DND-41 (cell line): ENCODE measurements at places on chromosomes 13 and 19.

GRCh38 chr13:77031656-77032243 is 4.8 kb upstream of the FBXL3 start:
- DNase-seq: no peak

- DNase-seq: peak; percentile 76
Measured at GRCh38 chr19:7928741-7929701, 3.1 kb upstream of the CTXN1 start.

DNA sequence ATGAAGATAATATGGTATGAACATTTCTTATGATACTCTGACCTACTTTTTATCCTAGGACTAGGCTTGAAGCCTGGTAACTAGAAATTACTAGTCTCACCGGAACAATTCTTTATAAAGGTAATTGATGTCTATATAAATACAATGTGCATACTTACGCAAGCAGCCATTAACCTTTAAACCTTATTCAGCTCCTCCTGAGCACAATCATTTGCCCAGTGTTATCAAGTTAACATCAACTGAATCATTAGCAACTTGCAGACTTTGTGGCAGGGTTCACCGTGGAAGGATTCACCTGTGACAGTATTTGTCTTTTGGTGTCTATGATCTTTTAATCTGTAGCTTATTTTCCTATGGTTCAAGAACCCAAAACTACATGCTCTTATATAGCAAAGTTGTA is 508.6 kb upstream of the KLHL1 start:
- DNase-seq: no peak

DNA sequence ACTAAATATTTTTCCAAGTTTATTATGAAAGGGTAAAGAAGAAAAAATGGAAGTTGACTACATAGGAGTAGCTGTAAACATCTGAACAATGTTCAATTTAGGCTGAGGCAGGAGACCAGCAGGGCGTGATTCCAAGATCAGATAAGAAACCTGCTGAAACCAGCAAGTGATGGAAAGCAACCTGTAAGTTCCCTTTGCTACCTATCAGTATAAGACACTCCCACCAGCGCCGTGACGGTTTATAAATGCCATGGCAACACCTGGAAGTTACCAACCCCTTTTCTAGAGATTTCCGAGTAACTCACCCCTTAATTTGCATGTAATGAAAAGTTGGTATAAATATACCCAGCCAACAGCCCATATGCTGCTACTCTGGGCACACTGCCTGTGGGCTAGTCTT is 1.1 kb upstream of the ZNF45 start:
- no peak for DNase-seq

DNA sequence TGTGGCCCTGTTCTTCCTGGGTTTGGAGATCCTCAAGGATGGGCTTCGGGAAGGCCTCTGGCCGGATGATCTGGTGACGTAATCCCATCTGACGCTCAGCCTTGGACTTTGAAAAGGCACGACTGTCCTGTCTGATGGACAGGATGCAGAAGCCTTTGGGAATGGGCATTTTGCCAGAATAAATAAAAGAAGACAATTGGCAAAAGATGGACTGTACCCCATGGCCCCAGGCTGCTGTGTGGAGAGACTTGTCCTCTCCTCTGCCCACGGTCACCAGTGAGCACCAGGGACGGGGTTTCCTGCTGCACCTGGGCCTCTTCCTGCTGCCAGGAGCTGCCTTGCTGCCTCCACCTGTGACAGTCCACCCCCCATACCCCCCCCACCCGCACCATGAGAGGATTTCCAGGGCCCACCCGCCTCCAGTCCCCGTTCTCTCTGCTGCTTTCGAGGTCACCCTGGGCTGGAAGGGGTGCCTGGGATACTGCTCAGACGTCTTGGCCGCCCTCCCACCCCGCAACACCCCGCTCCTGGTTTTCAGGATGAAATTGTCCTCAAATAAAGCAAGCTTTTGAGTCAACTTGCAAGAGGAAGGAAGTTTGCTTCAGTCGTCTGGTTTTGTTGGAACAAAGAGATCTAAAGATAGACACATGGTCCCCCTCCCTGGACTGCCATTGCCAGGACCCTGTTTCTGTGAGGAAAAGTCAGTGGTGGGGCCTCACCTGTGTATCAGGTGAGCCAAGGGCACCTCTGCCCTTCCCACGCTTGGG is 40.9 kb downstream of the MCF2L start:
- no peak for DNase-seq

GRCh38 chr13:106143392-106143791 is 392.1 kb downstream of the EFNB2 start:
- DNase-seq: no peak

DNA sequence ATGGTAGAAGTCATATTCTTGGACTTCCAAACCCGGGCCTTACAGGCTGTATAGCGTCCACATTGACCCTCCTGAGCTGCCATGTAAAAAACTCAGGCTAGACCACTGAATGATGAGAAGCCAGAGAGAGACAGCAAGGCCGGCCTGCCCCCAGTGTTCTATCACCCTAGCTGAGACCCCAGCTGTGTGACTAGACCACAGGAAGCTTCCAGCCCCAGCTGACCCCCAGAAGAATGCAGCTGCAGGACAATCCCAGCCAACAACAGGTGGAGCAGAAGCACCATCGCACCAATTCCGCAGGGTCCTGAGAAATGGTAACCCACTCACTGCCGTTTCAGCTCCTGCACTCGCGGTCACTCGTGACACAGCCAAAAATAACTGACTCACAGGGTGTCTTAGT is 2.9 kb upstream of the ATP11A start:
- DNase-seq: peak; percentile 2

DNA sequence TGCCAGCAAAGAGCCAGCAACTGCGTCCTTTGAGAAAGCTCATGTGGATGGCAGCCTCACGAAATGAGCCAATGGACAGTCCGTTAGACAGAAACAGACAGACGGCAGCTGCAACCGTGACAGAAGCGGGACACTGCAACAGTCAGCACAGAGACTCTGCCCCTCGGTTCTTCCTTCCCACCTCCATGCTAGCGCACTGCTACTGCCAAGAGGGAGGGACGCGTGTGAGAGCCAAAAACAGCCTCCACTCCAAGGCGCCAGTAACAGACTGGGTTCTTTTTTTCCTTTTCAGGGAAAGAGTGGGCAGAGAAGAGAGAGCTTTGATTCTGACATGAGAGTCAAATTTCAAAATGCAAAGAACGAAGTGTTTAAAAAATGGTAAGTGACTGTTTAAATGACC is 77.5 kb downstream of the SERP2 start:
- no peak for DNase-seq

- no peak for DNase-seq
Measured at GRCh38 chr13:84962141-84962750, 837.0 kb downstream of the SLITRK6 start.

- DNase-seq: no peak
Measured at GRCh38 chr19:41298348-41298964, 11.5 kb upstream of the CCDC97 start.

- DNase-seq: no peak
Measured at GRCh38 chr13:23851106-23851505, 38.1 kb downstream of the MIPEP start.

DNA sequence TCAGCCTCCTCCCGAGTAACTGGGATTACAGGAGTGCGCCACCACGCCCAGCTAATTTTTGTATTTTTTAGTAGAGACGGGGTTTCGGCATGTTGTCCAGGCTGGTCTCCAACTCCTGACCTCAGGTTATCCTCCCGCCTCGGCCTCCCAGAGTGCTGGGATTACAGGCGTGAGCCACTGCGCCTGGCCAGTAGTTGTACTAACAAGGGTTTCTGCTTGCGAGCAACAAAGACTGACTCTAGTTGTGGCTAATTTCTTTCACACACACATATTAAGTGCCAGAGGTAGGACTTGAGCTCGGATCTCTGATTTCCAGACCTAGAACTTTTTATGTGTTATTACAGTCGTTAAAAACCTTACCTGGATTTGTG is 635 bp upstream of the PCCA start:
- no peak for DNase-seq

GRCh38 chr19:2436384-2436783 is 9.0 kb upstream of the TIMM13 start:
- no peak for DNase-seq

GRCh38 chr13:28867564-28867963 is 47.4 kb downstream of the MTUS2 start:
- DNase-seq: no peak

GRCh38 chr13:77779552-77780272 is 82.2 kb downstream of the SLAIN1 start:
- DNase-seq: peak; percentile 28

DNA sequence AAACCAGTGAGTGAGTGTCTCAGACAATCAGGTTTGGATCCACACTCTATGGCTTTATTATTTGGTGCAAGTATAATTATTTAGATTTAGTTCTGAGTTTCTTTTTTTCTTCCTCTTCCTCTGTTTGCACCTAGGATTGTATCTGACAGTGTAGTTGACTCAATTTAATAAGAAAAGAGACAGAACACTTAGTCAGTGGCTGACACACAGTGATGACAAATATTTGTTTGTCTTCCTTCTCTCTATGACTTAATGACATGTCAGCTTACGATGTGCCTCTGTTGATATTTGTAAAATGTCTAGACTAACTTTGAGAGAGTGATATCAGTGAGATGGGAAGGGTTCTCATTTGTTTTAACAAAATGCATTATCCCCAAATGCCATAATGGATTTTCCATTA is 129.5 kb upstream of the SLC10A2 start:
- DNase-seq: no peak

DNA sequence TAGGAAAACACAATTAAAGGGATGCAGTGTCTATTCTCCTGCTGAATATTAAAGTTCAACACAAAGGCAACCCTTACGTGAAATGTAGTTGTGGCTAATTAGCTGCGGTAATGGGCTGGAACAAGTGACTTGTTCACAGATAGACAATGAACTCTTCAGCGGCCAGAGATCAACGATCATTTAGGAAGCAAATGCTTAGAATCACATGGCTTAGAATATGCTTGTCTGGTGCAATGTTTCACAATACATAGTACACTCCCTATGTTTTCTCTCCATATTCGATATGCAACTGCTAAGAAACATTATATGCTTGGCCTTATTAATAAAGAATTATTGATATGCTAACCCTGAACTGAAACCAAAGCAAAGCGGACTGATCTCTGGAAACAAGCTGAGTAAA is 25.7 kb upstream of the MTUS2 start:
- DNase-seq: no peak

- no peak for DNase-seq
Measured at GRCh38 chr13:37345391-37345790, 239.9 kb upstream of the CSNK1A1L start.

- no peak for DNase-seq
Measured at GRCh38 chr19:30497034-30497433, 124.8 kb downstream of the ZNF536 start.

DNA sequence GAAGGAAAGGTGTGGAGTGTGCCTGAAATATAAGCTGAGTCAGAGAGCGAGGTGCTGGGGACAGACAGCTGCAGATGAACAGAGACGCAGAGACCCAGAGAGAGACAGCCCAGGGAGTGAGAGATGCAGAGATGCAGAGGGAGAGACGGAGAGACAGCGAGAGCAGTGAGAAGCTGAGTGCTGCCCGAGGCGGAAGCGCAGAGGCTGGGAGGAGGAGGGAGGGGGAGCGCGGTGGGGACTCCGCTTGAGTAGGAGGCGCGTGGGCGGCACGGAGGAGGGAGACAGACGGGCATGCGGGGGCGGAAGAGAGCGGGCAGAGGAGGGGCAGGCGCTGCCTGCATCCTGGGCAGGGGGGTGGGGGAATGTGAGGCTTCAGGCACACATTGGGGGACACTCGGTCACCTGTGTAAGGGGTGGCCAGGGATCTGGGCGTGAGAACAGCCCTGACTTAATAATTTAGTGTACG is 25.7 kb downstream of the SLC8A2 start:
- DNase-seq: peak; percentile 85

- DNase-seq: no peak
Measured at GRCh38 chr19:49690656-49691242, at the start of gene CPT1C. TSS of gene CPT1C (plus strand) at chr19:49691116. CDS start at chr19:49692253, 1,137 bp downstream.

GRCh38 chr19:6233827-6234511 is 45.8 kb downstream of the MLLT1 start:
- no peak for DNase-seq

DNA sequence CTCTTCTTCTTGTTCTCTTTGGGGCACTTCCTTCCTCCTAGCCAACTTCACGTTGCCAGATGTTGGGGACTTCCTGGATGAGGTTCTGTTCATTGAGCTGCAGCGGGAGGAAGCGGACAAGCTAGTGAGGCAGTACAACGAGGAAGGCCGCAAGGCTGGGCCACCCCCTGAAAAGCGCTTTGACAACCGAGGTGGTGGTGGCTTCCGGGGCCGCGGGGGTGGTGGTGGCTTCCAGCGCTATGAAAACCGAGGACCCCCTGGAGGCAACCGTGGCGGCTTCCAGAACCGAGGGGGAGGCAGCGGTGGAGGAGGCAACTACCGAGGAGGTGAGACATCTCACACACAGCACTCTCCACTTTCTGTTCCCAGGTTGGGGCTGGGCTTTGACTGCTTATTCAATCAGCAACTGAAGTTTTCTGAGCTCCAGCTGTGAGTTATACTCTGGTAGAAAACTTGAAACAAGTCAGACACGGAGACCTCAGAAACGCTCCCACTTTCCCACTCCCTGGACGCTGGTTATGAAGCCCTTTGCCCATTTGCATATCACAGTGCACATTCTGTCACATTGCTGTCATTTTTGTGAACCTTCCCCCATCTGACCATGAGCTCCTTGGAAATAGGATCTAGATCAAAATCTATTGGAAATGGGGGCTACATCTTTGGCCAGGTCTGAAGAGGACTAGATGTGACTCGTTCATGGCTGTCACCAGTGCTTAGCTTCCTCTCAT is 7.2 kb upstream of the CCDC97 start:
- no peak for DNase-seq

GRCh38 chr19:56136362-56136761 is 4.7 kb upstream of the ZNF444 start:
- no peak for DNase-seq

DNA sequence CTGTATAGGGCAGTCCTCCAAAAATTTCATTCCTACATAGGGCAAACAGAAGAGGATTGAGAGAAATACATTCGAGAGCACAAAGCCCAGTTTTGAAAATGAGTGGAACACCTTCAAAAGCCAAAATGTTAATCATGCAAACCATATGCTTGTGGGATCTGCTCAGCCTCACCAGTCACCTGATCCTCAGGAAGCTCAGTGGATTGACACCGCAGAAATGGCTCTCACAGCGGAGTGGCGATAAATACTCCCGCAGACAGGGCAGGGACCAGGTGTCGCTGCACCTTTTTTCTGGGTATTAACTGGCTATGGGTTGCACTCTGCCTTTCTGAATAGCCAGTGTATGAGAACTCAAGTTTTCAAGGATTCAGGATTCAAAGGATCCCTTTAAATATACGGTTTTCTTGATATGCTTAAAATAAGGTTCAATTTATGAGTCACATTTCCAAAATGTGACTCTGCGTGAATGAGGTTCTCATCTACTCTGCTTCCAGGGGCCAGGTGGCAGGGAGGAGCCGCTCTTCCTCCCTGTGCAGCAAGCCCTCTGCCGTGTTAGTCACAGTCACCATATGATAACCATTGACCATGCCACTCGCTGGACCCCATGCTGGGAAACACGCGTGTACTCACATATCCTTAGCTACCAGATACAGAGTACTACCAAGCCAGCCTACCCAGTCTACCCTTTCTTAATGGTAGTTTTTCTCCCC is 18.3 kb upstream of the DHRS12 start:
- no peak for DNase-seq

GRCh38 chr19:56350416-56351045 is 35.9 kb upstream of the ZSCAN5A start:
- DNase-seq: peak; percentile 54

- DNase-seq: no peak
Measured at GRCh38 chr13:45896285-45896684, 44.7 kb upstream of the SIAH3 start.

GRCh38 chr19:7916103-7916954 is 1.7 kb downstream of the TGFBR3L start:
- peak; percentile 24 for DNase-seq
